MG63 (cell line): ENCODE measurements at places on chromosomes 11 and 22. TPM values are rescaled to one million over a fixed set of nuclear protein-coding genes. Genes with fewer than 3 reads are reported as not detected.
A peak's percentile ranks its signal among the peaks of the same experiment; 100 is the strongest.

DNA sequence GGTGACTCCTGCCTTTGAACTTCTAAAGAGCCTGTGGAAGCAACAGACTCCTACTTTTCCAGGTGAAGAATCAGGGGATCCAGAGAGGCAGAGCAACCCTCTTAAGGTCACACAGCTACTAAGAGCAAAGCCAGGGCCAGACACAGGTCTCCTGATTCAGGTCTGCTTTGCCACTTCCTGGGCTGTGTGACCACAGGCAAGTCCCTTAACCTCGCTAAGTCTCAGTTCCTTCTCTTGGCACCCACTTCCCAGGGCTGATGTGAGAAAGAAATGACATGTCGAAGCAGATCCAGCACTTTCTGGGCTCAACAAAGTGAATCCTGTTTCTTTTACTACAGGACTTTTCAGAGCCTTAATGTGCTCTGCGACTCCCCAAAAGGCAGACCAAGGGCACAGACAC is 30.2 kb downstream of the UQCR10 start:
- no peak for DNase-seq

The HEPHL1 gene
- total RNA-seq, result not detected in 2 replicates

GRCh38 chr11:84588131-84588829 is 1038.9 kb downstream of the DLG2 start:
- DNase-seq, result no peak

The CNTF gene
- 0.92 TPM in 1 of 2 replicates, not detected in the other for total RNA-seq

- DNase-seq, result no peak
Observed at GRCh38 chr11:120102050-120102863, 35.7 kb downstream of the TRIM29 start.

The TCIRG1 gene
- 26.4 and 36.9 TPM in 2 replicates for total RNA-seq

GRCh38 chr11:9855579-9856287 is 191.9 kb downstream of the SWAP70 start:
- no peak for DNase-seq

The OR2D2 gene
- not detected in 2 replicates for total RNA-seq

DNA sequence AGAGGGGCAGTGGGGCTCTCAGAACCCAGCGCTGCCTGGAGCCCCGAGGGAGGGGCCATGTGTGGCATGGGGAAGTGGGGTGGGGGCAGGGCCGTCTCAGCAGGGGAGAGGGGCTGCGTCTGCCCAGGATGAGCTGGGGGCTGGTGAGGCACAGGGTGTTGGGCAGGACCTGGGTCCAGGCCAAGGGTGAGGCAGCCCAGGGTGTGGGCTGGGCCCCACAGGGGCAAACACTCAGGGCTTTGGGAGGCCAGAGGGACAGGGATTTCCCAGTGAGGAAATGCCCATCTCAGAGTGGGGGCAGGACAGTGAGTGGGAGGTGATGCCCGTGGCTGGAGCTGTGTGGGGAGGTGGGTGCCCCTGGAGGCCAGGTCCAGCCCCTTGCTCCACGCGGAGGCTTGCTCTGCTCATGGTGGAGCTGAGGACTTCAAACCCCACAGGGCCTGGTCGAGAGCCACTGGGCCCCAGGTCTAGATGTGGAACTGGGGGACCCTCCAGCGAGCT is 5.4 kb downstream of the PLXNB2 start:
- DNase-seq, result peak; percentile 83

DNA sequence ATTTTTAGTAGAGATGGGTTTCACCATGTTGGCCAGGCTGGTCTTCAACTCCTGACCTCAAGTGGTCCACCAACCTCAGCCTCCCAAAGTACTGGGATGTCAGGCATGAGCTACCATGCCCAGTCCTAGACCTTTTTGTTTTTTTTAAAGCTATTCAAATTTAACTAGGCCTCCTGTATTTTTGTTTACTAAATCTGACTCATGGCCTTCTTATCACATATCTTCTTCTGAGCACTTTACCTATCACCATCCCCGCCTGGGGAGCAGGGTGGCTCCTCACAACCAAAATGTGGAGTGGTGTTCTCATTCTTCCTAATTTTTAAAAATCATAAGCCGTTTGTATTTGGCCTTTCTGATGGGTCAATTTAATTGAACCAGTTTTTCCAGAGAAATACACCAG is 92.6 kb downstream of the DBX1 start:
- no peak for DNase-seq

DNA sequence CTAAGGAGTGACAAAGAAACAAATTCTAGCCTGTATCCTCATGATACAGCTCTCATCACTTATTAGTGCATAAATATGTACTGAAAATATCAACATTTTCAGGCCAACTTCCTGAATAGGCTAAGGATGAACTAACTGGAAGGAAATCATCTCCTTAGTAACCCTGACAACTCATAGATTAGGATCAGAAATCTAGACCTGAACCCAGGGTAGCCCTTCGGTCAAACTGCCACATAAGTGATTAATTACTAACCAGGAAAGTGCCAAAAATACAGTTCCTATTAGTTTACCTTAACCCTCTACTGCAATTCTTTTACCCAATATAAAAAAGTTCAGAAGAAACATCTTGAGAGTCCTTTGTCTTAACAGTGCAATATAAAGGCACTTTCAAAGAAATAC is 40.0 kb downstream of the AMBRA1 start:
- DNase-seq, result no peak

The H19 gene
- total RNA-seq, result not detected in 2 replicates

The SEPTIN3 gene
- total RNA-seq, result 0.43 and 3.5 TPM in 2 replicates

- DNase-seq, result no peak
Observed at GRCh38 chr11:66115638-66116301, 45.7 kb downstream of the PACS1 start.

- DNase-seq, result peak; percentile 28
Observed at GRCh38 chr11:95092549-95093324, 3.1 kb downstream of the ENDOD1 start.

DNA sequence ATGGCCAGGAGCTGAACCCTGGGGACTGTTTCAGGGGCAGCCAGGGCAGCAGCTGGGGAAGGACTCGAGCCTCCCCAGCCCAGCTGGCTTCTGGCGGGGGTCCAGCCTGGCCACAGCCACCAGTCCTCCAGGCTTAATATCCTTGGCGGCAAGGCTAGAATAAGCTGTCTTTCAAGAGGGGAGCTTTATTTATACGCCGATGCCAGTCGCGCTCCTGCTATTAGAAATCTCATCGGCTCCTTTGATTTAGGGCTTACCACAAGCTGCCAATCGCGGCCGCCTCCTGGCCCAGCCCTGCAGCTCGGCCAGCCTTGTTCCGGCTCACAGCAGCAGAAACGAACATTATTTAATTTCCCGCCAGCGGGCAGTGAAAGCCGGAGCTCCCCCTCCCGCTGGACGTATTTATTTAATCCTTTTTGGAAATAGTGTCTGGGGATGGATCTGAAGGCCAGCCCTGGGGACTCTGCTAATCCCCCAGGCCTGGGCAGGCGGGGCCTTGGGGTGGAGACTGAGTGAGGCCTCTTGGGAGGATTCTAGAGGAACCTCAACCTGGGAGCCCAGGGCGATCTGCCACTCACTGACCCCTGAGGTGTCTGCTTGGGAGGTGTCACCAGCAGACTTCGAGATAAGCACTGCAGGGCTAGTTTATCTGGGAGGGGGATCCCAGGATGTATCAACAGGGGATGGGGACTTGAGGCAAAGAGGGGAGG is 363.1 kb downstream of the MN1 start:
- DNase-seq, result peak; percentile 52

- no peak for DNase-seq
Observed at GRCh38 chr11:86692317-86692716, 19.9 kb upstream of the ME3 start.

DNA sequence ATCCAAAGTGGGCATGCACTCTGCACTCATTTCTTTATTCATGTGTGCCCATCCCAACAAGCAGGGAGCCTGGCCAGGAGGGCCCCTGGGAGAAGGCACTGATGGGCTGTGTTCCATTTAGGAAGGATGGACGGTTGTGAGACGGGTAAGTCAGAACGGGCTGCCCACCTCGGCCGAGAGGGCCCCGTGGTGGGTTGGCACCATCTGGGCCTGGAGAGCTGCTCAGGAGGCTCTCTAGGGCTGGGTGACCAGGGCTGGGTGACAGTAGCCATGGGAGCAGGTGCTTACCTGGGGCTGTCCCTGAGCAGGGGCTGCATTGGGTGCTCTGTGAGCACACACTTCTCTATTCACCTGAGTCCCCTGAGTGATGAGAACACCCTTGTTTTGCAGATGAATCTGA is 129.3 kb upstream of the B3GAT1 start:
- no peak for DNase-seq

DNA sequence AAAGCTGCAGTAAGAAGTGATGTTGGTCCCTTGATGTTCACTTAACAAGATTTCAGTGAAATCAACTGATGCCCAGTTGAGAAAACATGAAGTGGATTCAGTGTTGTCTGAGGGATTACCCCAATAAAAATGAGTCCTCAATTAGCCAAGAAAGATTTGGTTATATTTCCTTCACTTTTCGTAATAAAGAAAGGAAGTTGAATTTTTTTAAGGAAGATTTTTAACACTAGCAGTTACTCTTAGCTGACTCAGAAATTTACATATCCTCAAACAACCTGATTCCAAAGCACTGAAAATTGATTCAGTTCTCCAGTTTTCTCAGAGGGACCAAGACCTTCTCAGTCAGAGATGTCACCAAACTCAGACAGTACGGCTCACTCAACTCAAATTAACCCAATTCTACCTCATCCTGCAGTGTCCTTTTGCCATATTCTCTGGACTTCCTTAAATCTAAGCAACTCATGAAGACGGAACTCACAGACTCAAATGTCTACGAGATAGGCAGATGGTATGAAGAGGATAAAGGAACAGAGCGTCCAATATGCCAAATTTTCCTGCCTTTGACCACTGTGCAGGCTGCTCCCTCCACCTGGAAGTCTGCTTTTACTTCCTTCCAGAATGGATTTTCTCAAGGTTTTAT is 22.8 kb downstream of the SLC5A4 start:
- DNase-seq, result no peak

The JHY gene
- total RNA-seq, result 0.53 and 1.6 TPM in 2 replicates

DNA sequence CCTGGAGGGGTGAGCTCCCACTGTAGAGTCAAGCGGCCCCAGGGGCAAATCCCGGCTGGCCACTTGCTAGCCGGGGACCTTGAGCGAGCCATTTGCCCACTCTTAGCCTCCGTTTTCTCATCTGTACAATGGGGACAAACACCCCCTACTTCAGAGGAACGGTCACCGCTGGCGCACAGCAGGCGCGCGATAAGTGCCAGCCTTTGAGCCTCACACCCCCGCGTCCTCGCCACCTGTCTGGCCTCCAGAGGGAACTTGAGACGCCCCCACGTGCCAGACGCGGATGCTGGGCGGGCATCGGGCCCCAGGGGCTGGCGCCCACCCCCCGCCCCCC is 72.6 kb upstream of the TCF20 start:
- DNase-seq, result peak; percentile 26

GRCh38 chr11:46918788-46919513 is 601 bp upstream of the LRP4 start:
- DNase-seq, result no peak

DNA sequence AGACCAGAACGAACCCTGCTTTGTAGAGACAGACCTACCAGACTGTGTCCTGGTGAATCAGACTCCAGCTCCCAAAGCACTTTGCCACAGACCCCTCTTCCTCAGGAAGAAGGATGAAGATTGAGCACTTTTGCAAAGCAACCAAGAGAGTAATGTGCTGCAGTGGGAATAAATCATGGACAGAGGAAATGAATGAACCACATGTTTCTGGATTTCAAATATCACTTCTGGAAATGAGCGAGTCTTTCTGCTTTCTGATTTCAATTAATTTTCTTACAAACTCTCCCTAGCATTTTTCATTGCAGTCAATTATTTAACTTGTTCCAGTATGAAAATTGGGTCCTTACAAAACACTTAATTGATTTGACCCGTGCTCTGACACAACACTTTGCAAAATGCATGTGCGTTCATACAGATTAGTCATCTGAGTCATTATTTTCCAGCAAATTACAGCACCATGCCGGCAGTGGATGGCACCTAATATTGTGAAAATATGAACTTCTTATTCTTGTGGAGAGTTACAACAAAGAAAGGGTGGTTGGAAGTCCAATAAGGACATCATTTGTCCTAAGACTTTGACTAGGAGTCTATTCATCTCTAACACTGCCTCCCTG is 315.9 kb upstream of the CCDC90B start:
- no peak for DNase-seq

DNA sequence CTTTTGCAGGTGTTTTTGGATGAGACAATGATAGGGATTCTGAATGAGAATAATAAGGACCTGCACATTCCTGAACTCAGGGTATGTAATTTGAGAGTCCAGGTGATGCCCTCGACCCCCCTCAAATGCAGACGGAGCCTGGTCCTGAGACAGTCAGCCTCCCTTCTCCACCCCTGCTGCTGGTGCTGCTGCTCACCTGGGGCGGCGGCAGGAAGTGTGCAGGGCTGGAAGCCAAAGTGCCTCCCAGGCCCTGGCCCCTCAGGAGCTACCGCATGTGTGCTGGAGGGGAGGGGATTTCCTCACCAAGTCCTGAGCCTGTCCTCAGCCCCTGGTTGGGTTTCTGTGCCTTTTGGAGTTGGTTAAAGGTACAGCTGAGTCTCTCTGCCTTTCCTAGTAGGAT is 19.0 kb upstream of the GLB1L2 start:
- DNase-seq, result no peak

The NUP160 gene
- total RNA-seq, result 28.2 and 49.7 TPM in 2 replicates

GRCh38 chr22:45248832-45249561 is 8.3 kb upstream of the KIAA0930 start:
- DNase-seq, result no peak

The GLB1L2 gene
- total RNA-seq, result 11.6 and 15.0 TPM in 2 replicates
